ENCODE measurements at places on chromosomes 1 and 21.

DNA sequence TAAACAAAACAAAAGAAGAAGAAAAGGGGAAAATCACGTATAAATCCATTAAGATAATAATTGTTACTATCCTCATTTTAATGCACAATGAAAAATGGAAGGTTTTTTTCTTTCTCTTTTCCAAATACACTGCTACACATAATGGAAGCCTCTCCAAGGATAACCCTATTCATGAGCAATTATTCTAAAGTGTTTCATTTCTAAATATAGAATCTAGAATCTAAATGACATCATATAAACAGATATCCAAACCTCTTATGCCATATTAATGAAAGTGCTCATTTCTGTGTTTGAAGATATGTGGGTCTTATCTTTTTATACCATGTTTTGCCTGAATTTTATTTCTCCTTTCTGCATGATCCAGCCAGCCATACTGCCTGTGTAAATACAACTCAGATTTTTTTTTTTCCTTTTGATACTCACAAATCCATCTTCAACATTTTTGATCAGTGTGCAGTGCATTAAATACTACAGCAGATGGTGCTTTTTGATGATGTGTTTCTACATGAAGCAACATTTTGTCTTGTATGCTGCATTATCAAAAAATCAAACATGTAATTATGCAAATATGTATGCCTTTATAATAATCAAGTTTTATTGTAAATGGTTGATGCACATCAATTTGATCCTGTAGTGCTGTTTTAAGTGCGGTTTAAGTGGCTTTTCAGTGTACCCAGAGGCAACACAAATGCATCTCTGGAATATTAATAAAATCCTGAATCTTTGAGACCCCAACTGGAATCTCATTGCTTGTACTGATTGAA lies 625.6 kb upstream of the PTBP2 start:
- DNase-seq, result no peak

DNA sequence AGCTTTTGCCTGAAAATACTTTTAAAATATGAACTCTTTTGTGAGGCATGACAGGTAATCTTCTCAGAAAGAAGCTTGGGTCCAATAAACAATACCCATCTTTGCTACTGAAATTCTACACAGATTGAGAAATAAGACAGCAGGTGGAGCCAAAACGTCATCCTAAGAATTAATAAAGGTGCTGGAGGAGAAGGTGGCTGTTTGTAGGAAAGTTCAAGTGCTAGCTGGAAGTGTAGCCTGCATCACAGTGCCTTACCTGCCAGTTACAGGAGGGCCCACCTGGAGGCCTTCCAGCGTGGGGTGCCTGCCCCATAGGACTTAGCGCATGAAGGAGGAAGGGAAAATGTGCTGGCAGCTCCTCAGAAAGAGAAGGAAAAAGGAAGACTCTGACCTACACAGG lies 93.7 kb downstream of the TTC3 start:
- DNase-seq, result no peak

- no peak for DNase-seq
Observed at GRCh38 chr1:208254376-208254775, 10.2 kb upstream of the PLXNA2 start.

GRCh38 chr1:95013950-95014574 lies 58.7 kb downstream of the ALG14 start:
- no peak for DNase-seq

DNA sequence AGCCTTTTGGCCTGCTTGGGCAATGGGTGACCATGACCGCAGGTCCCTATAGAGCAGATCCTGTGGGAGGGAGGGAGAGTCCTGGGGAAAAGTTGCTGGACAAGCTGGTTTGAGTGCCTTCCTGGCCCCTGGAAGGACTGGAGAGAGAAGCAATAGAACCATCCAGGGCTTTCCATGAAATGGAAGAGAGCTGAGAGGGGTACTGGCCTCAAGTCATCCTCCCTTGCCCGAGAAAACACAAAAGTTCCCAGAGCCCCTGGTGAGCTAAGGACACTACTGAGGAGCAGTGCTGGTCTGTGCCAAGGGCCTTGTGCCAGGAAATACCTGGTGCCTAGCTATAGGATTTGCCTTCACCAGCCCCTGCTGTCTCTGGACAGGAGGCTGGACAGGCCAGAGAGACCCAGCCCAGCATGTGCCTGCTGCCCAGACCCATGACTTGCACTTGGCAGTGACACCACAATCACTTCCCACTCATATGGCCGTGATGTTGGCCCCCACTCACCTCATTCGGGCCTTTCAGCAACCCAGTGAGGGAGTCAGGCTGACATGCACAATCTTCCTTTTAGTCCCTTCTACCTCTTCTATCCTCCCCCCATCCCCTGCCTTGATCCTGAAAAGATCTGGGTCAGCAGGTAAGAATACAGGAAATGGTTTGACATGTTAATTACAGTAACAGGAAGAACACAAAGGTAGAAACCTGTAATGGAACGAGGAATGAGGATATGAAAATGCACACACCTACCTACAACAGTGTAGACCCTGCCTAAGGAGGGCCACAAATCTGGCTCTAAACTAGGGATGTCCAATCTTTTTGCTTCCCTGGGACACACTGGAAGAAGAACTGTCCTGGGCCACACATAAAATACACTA lies 7.0 kb downstream of the SH3BP5L start:
- DNase-seq, result no peak

DNA sequence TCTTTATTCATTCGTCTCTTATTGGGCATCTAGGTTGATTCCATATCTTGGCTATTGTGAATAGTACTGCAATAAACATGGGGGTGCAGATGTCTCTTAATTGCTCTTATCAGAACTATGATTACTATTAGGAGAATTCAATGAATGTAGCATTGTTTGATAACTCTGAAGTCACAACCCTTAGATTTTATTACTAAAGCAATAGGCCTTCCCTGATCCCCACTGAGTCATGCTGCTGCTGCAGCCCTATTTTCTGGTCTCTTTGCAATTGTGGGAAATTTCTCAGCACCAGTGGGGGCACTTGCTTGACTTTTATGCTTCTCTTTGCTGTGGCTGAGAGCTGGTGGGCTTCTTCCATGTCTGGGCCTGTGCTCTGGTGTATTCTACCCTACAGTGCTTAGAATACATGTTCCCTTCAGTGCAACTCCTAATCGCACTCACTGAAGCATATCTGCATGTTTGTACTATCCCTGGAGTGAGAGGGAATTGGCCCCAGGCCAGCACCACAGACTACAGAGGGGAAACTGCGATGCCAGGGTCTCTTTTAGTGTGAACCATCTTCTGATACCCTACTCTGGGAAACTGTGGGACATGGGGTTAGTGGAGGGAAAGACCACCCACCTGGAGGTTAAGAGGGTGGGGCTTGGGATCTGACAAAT lies 52.2 kb upstream of the ROR1 start:
- no peak for DNase-seq

GRCh38 chr1:91944087-91944486 lies 5.1 kb upstream of the BRDT start:
- no peak for DNase-seq

- no peak for DNase-seq
Observed at GRCh38 chr1:45393718-45394302, 53.6 kb upstream of the MUTYH start.
